ENCODE measurements at places on chromosomes 13 and 19.

- no peak for DNase-seq
Measured at GRCh38 chr13:113110048-113110851, 4.7 kb downstream of the F7 start.

GRCh38 chr13:58343076-58343475 is 711.5 kb downstream of the PCDH17 start:
- DNase-seq = no peak

- no peak for DNase-seq
Measured at GRCh38 chr19:41698746-41699230, 9.6 kb upstream of the CEACAM5 start.

DNA sequence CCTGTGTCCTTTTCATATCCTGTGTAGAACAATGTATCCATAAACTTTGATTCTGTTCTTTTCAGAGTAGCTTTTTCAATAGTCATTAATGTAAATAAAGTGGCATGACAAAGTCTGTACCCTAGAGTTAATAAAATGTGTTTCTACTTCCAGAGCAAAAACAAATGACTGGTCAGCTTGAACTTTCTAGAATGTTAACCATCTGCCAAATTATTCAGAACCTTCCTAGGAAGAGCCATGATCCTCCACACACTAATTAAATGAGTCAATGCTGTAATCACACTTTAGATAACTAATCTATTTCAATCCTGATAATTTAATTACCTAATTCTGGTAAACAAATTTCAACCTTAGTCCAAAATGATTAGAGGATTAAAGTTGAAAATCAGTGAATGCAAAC is 73.2 kb downstream of the DIAPH3 start:
- DNase-seq = no peak

Measured in SJSA1 (cell line).